ENCODE measurements at places on chromosomes 3 and 15.

DNA sequence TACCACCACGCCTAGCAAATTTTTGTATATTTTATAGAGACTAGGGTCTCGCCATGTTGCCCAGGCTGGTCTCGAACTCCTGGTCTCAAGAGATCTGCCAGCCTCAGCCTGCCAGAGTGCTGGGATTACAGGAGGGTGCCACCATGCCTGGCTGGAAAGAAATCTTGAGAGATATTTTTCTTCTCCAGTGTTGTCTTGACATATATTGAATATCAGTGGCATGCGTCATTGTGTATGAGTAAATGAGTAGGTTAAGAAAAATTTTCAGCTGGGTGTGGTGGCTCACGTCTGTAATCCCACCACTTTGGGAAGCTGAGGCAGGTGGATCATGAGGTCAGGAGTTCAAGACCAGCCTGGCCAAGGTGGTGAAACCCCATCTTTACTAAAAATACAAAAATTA is 3.5 kb upstream of the PIF1 start:
- DNase-seq: peak; percentile 37

DNA sequence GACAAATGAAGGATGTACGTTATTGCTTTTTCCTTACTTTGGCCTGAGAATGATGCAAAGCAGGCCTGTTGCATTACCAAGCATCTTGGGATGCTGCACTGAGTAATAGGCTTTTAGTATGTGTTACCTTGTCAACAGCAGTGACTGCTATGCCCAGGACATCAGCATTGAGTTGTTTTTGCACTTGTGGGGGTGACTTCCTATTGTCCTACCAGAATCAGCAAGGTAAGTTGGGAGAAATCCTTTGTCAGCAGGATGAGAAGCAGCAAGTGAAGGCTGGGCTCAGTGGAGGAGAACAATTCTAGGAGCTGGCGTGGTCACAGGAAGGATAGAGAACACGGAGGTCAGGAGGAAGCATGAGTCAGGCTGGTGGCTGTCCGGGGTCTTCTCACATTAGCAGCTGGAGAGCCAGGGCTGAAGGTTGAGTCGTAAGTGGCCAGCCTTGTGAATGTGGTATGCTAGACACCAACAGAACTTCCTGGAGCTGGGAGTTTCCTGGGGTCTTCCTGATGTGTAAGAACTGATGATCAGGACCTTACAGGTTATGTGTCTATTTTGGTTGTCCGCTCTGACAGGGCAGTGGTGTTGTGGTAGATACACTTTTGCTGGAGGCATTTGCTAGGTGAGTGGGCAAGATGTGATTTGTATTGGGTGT is 142.7 kb downstream of the FNDC3B start:
- DNase-seq: no peak

- no peak for DNase-seq
These were observed 141.0 kb upstream of the PLSCR5 start for GRCh38 chr3:146746190-146746589.

GRCh38 chr3:138412821-138413551 is 21.4 kb upstream of the ESYT3 start:
- no peak for DNase-seq

- no peak for DNase-seq
These were observed 22.4 kb upstream of the CORO2B start for GRCh38 chr15:68556139-68556990.

DNA sequence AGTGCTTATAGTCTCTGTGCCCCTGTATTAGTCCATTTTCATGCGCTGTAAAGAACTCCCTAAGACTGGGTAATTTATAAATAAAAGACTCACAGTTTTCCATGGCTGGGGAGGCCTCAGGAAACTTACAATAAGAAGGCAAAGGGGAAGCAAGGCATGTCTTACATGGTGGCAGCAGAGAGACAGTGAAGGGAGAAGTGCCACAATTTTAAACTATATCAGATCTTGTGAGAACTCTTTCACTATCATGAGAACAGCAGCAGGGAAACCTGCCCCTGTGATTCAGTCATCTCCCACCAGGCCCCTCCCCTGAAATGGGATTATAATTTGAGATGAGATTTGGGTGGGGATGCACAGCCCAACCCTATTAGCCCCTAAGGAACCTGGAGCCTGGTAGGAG is 243.2 kb downstream of the EDEM1 start:
- no peak for DNase-seq

- no peak for DNase-seq
These were observed 29.7 kb downstream of the ACAD11 start for GRCh38 chr3:132629928-132630327.

DNA sequence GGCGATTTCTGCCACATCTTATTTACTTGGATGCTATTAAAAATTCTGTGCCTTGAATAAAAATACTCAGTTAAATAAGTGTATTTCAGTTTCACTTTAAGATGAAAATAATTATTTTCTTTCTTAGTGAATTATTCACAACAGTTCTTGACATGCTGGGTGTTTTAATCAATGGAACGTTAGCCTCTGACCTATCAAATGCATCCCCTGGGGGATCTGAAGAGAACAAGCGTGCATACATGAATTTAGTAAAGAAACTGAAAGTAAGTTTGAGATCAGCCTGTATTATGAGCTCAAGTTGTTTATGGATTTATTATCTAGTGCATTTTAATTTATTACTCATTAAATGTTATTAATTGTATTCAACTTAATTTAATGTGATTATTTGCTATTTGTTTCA is 597 bp downstream of the P2RY12 start:
- DNase-seq: no peak

- no peak for DNase-seq
These were observed 193.5 kb downstream of the FOXP1 start for GRCh38 chr3:71389911-71390573.

GRCh38 chr15:43974852-43975251 is 148.1 kb downstream of the WDR76 start:
- DNase-seq: no peak

GRCh38 chr3:190044974-190045373 is 75.7 kb downstream of the P3H2 start:
- peak; percentile 46 for DNase-seq

DNA sequence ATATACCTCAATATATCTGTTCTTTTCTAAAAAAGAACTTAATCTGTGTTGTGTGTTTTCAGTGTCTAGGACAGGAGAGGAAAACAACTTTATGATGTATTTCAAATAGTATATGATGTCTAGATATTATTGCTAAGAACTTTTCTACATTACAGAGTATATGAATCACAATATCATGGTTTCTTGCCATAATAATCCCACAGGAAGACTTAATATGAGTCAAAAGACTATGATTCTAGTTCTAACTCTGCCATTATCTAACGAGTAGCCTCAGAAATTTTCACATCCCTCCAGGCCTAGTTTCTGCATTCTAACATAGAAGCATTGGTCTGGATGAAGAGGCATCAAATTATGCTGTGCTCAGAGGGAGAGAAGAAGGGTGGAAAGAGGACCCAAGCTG is 107.7 kb upstream of the SPRED1 start:
- DNase-seq: no peak

Data from LoVo (cell line).